ENCODE measurements at places on chromosomes 6 and 20.
A peak's percentile ranks its signal among the peaks of the same experiment; 100 is the strongest.

DNA sequence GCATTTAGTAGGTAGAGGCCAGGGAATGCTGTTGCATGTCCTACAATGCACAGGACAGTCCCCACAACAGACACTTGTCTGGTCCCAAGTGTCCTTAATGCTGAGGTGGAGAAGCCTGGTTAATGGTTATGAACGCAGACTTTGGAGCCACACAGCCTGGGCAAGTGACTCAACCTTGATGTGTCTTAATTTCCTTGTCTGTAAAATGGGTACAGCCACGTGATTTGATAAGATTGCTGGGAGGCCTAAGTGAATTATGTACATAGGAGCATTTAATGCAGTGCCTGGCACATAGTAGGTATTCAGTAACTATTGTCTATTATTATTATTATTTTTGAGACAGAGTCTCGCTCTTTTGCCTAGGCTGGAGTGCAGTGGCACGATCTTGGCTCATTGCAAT, 11.4 kb downstream of the KCNG1 start:
- no peak for DNase-seq

GRCh38 chr20:22533823-22534751, 50.3 kb downstream of the FOXA2 start:
- no peak for DNase-seq

DNA sequence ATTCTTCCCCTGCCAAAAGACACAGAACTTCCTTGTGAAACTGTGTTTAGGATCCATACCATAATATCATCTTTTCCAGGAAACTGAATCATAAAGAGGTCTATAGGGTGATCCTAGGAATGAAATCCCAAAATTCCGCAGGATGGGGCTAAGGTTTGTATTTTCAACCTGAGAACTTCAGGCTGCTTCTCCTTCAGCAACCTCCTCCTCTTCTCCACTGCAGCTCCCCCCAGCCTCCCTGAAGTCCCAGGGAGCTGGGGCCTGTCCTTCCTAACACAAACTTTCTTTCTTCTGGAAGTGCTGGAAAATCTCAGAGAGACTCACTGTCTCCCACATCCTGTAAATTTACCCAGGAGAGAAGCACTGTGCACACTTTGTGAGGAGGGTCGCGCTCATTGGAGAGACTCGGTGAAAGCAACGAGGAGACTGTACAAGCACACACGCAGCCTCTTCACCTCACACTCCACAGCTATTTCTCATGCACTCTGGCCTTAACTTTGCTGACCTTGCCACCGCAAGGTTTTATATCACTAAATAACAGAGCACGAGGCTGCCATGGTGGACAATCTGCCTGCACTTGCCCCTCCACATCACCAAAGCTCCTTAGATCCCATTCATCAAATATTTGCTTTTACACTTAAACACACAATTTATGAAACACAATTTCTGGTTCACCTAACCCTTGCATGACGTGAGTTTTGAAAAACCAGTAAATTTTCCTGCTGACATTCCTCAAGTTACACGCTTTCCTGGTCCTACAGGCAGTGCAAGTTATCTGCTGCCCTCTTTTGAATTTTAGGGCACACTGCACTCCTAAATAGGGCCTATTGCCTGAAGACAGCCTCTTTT, 14.3 kb downstream of the ID4 start:
- no peak for DNase-seq

DNA sequence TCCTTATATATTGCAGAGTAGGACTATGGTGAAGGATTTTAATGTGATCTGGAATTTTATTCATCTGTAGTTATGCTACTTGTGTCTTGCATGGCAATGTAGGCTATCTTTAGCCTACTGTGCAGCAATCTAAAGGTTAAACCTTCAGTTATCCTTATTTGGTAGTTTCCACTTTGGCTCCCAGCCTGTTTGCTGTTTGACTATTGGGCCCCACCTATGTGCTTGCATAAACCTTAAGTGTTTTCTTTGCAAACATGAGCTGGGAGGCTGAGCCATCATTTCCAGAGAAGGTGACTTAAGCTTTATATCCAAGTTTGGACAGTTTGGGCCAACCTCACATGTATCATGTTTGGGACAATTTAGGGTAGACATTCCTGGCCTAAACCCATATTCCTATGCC, 537.5 kb downstream of the BTBD3 start:
- no peak for DNase-seq

DNA sequence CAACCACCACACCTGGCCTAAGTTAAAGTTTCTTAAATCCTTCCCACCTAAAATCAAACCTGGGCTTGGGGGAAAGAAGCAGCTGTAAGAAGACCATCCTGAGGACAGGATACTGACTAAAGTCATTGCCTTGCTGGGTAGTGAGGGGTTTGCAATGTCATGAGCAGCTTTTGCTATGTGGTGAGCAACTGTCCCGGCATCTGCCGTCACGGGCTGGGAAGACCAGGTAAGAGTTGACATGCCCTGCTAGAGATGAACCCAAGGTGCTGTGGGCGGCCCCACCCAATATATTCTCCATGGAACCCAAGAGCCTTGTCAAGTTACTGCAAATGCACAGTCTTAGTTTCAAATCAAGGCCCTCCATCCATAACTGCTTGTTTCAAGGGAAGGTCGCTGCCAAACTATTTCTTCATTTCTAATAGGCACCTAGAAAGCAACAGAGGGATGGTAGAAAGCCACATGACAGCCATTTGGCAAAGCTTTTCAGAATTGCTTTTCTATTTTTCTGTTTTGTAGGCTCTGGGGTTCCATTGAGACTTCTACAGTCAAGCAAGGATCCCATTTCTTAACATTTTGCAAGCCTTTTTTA, 357.8 kb upstream of the JARID2 start:
- no peak for DNase-seq

DNA sequence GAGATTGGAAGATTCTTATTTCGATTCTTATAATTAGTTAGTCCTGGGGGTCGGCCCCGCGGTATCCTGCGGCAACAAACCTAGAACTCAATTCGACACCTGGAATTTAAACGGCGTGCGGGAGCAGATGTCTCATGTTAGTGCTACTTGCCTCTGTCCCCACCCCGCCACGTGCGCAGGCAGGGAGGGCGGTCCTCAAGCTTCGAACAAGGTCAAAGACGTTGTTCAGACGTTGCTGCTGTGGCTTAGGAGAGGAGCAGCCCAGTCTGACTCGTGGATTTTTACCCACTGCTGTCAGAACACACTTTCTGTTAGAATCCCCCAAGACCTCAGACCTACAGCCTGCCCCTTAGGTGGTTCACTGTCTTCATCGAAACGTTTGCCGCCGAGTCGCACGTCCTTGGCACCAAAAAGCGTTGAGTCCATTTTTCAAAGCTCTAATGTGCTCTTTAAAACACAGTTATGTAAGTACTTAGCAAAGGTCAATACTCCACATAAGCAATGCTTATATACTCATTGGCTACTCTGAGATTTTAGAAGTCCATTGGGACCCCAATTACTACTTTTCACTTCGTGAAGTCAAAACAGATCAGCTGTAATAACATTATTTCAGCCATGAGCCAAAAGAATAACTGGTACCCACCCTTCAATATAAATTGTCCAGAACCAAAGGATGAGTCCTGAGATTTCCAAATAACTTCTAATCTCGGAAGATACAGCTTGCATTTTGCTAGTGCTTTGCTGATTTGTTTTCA, 2.7 kb upstream of the C6orf62 start:
- peak; percentile 34 for DNase-seq

DNA sequence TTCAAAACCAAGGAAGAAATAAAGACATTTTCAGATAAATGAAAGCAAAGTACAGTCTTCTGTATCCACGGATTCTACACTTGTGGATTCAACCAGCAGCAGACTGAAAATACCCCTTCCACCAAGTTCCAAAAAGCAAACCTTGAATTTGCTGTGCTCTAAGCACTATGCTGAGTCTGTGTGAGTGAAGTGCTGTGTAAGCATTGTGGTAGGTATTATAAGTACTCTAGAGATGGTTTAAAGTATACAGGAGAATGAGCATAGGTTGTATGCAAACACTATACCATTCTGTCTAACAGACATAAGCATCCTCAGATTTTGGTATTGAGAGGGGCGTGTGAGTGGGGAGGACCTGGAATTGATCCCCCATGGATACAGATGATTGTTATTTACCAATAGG, 9.6 kb downstream of the OSER1 start:
- no peak for DNase-seq

- no peak for DNase-seq
Measured at GRCh38 chr6:34230653-34231371, 5.9 kb upstream of the HMGA1 start.

DNA sequence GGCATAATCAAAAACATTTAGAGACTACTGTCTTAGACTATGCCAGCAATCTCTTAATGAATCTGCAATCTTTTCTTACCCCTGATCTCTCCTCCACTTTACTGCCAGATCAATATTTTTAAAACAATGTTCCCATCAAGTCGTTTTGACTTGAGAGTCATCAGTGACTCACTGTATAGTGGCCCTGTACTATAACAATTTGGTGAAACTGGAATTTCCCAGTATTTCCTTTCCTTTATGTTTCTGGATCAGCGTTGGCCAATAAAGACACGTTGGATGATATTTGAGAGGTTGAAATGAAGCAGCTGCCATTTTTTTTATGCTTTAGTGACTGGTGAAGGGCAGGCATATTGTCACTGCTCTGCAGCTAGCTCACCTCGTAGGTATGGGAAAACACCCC, 10.1 kb upstream of the SMIM13 start:
- DNase-seq, result no peak

DNA sequence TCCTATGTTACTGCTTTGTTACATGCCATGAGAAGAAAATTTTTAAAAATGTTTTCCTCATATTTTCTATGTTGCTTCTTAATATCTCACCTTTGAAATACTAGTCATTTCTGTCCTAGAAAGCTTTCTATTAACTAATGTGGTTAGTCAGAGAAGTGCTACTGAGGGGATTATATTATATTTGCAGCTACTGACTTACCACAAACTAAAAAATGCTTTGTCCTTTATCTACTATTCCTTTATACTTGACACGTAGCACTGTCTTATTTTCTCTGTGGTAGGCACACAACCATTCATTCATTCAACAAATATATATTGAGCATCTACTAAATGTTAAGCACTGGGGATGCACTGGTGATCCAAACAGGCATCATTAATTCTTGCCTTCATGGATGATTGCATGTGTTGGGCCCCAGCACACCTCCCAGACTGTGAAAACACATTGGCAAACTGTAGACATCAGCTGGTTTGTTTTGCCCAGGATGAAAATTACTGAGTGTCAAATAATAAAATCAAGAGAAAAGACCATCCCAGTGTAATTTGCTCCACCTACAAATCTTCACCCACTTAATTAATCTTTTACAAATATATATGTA, 10.7 kb upstream of the MLIP start:
- DNase-seq, result no peak

DNA sequence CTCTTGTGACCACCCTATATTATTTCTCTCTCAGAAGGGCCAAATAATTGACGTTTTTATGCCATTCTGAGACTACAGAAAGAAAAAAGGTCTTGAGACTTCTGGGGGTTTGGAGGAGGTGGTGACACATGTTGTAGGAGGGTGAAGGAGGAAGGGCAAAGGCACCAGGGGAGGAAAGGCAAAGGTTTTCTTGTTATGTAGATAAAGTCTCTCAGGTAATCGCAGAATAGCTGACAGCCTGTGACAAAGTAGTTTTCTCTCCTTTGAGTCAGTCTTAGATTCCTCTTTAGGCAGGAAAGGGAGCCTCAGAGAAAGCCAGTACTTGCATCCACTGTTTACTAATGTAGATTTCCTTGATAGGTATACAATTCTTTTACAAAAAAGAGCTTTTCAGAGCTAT, 23.6 kb downstream of the OR2B2 start:
- DNase-seq, result no peak

GRCh38 chr6:167394339-167394738, 69.5 kb downstream of the TTLL2 start:
- no peak for DNase-seq

- no peak for DNase-seq
Measured at GRCh38 chr6:62974452-62974851, 236.8 kb upstream of the FKBP1C start.

- DNase-seq, result no peak
Measured at GRCh38 chr6:149961728-149962425, 1.9 kb upstream of the ULBP1 start.

- DNase-seq, result peak; percentile 86
Measured at GRCh38 chr20:62500237-62500864, 24.6 kb upstream of the GATA5 start.

DNA sequence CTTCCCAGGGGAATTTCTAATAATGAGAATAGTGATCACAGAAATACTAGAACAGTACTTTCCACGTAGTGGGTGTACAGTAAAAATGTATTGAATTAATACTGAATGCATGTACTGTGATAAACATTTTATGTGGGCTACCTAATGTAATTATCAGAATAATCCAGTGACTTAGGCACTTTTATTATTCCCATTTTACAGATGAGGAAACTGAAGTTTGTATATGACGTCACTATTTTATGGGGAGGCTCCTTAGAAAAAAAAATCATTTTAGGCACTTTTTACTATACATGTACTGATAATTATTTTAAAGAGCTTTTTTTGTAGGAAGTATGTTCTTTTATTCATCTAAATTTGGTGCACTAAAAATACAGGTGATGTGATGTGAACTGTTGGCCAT, 275.6 kb upstream of the TAB2 start:
- no peak for DNase-seq

DNA sequence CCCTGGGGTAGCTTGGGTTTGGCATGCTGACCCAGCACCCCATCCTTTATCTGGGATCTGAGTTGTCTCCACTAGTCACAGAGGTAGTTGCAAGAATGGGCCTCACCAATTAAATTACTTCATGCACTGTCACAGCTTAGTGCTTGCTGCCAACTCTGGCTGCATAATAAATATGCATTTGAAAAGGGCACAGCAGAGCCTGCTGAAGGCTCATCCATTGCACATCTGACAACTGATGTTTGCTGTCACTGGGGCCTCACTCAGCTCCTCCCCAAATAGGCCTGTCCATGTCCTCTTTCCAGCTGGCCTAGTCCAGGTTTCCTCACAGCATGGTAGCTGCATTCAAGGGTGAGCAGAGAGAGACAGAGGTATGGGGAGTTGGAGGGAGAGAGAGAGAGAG, 13.3 kb upstream of the NXT1 start:
- DNase-seq, result no peak

DNA sequence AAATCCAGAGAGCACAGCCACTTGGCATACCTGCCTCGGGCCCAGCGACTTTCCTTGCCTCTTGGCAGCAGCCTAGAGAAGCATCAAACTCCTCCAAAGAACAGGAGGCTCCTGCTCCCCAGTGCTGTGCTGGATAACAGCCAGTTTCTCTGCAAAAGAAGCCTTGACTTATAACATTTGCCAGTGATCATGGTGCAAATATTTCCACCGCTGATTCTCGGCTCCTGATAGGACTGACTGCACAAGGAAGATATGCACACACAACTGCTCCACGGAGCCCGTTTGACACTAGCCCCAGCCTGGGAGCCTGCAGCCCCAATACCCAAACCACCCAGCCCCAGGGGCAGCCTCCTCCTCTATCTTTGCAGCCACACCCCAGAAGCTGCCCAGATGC, 17.5 kb downstream of the ACSS1 start:
- no peak for DNase-seq

GRCh38 chr6:73722318-73723060, 26.5 kb downstream of the CD109 start:
- no peak for DNase-seq

- no peak for DNase-seq
Measured at GRCh38 chr6:85576476-85576875, 17.2 kb downstream of the SNX14 start.
